ENCODE measurements at places on chromosomes 3 and 15. TPM values are rescaled to one million over a fixed set of nuclear protein-coding genes. Genes with fewer than 3 reads are reported as not detected.

The MAP2K5 gene
- 17.8 TPM for total RNA-seq

The MESP1 gene
- 4.6 TPM for total RNA-seq

The GOLGA6A gene
- not detected for total RNA-seq

The INKA1 gene
- total RNA-seq: 4.4 TPM

The CTXND1 gene
- total RNA-seq: 0.09 TPM

The CCR3 gene
- total RNA-seq: not detected

The GPR87 gene
- not detected for total RNA-seq

The PLA2G4E gene
- 0.09 TPM for total RNA-seq

The DOCK3 gene
- 1.3 TPM for total RNA-seq

The ANKDD1A gene
- 3.5 TPM for total RNA-seq
